ENCODE measurements at places on chromosomes 1 and 21.

DNA sequence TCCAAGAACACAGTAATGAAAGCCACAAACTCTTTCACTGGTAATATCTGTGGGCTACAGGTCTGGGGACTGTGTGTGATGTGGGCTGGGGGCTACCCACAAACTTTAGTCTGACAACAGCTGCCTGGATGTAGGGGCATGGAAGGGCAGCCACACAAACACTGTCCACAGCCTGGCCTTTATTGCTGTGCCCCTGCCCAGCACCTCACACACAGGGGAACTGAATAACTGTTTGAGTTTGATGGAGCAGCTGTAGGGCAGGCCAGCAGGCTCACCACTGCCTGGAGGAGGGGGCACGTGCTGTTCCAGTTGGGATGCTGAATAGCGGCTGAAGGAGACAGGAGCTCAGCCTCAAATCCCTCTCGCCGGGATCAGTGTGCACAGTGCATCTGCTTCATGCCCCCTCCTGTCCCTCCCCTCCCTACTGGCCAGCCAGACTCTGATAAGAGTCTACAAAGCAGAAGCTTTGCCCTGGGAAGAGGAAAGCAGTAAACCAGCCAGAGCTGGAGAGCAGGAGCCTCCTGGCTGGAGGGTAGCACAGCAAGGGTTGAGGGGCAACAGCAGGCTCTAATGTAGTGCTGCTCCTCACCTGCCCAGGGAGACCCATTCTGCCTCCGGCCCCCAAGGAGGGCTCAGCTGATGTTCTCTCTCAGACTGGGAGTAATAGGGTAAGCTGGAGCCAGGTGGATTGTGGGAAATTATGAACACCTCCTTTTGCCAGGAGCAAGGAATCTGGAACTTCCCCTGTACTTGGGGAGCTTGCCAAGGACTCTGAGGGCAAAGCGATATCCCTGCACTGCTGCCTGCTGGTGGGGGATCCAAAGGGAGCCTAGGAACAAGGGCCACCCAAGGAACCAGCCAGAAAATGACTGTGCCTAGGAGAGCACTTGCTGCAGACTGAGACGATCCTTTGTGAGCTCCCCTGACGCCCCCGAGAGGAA is 70.2 kb upstream of the GOLT1A start:
- no peak for DNase-seq

DNA sequence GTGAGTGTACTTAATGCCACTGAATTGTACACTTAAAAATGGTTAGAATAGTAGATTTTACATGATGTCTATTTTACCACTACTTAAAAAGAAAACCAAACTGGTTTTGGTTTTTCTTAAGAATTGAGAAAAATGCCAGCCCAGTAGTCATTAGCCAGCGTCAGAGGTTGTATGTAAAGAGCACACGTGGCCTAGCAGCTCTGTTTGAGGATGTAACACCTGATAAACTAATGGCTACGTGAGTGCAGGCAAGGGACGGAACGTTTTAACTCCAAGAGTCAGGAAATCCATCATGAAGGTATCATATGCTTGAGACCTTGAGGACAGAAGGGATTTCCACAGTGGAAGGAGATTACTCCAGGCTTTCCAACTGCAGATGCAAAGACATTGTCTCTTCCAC is 223.7 kb downstream of the MRPL39 start:
- DNase-seq: no peak

GRCh38 chr1:114155706-114156105 is 2.0 kb upstream of the SYT6 start:
- DNase-seq: no peak

DNA sequence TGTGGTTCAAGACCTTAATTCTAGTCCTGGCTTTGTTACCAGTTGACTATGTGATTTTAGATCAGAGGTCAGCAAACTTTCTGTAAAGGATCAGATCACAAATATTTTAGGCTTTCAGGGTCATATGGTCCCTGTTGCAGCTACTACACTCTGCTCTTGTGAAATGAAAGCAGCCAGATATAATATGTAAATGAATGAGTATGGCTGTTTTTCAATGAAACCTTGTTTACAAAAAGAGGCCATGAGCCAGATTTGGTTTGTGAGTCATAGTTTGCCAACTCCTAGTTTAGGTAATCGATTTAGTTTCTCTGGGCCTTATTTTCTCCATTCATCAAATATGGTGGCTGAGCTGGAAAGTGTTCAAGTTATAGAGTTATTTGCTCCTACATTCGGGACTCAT is 346.7 kb downstream of the NUF2 start:
- DNase-seq: no peak

DNA sequence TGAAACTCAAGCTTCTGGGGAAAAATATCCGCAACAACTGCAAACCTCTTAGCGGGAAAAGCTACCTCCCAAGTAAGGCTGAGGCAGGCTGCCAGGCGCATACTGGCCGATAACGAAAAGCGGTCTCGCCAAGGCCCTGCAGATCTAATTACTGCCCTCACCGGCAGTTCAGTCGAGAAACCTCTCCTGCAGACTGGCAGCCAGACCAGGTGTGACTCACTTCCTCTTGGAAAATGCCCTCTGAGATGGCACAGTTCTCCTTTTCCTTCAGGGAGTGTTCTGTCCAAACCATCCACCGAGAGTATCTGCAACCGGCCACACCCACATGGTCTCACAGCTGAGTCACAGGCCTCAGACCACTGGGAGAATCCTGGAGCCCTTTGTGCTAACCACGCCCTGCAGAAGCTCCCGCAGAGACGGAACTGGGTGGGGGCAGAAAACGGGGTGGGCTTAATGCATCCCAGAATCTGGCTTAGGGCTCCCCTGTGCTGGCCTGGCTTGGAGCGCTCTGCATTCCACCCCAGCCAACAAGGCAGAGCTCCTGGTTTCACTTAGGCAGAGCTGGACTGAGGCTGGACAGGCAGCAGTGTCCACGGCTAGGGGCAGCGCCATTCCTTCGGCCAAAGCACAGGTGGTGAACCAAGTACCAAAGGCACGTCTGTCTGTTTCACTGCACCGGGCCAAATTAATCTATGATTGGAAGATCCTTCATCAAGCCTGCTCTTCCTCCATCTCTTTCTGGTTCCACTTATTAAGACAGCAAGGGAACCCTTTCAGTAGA is 1.2 kb downstream of the S100A10 start:
- DNase-seq: peak; percentile 84

DNA sequence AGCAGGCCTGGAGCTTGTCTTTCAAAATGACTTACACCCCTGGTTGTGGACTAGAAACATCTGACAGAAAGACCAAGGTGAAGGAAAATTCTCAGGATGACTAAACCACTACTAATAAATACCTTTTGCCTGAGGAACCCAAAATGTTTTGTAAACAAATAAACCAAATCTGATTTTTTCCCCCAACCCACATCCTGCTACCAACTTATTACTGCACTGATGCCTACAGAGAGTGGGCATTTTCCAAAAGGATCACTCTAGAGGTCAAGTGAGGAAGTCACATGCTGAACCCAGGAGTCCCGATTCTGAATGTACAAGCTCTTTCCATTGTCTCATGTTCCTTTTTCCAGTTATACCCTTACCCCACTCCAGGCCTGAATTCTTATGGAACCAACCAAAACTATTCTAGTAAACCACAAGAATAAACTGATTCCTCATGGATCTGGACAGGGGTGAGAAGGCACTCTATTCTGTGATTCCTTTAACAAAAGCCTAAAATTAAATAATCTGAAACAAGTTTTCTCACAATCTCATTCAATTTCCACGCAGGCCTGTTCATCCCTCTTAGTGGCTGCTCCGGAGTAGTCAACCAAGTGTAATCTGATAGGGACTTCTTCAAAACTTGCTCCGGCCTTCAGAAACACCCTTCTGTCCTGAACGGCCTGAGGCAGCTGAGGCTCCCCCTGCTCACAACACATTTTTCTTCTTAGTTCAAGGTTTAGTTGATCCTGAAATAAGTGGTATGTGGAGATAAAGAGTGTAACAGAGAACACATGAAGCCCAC is 1.4 kb downstream of the PI4KB start:
- DNase-seq: no peak

DNA sequence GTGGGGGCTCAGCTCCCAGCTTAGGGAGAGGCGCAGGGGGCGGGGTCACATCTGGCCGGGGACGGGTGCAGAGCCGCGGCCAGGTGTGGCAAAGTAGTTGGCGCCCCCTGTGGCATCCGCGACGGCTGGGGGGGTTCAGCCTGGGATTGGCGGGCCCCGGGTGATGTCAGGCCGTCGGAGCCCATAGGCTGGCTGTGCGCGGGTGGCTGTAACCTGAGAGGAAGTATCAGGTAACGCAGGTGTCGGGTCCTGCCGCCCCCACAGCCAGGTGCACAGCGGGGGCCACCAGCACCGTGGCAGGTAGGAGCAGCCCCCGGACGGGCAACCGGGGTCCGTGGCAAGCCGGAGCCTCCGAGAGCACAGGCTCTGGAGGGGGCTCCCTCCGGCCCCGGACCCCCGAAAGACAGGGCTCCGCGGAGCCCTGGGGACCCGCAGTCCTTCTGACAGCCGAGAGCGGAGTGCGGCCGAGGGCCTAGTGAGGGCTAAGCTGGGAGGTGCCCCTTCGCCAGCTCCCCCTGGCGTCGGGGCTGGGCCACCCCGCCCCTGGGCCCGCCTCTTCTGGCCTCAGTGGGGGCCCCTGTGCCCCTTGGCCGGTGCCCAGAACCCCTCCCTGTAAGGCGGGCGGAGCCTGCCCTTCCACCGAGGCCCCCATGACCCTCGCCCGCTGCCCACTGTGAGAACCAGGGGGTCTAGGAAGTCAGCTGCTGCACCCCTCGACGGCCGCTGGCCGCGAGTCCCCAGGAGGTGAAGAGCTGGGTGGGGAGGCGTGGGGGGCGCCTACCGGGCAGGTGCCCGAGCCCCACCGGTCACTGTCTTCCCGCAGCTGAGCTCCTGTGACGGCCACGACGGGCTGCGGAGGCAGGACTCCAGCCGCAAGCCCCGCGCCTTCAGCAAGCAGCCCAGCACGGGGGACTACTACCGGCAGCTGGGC is 17.9 kb downstream of the TNFRSF25 start:
- DNase-seq: no peak

DNA sequence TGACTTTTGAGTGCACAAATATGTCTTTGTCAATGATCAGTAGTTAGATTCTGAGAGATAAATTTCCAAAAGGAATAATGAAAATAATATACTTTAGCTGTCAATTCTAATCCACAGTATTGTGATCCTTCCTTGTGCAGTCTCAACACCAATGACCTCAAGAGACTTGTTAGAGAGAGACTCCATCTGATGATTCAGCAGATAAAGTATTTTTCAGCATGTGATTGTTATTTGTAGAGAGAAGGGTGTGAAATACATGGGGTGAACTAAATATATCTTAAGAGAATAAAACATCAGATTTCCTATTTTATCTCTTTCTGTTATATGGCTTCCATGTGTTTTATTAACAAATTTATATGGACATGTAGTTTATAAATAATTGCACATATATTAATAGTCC is 5.9 kb upstream of the ZNF124 start:
- DNase-seq: no peak

DNA sequence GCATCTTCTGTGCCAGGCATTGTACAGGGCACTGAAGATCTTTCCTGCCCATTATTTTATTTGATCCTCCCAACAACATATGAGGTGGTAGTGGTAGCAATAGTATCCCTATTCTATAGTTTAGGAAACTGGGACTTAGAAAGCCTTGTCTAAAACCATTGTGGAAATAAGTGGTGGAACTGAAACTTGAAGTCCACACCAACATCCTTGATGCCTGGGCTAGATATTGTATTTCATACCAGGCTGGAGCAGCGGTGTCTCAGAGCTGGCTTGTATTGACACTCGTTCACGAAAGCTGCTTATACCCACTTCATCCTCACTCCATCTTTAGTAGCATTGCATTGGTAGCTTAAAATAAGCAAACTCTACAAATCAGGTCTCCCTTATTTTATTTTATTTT is 9.7 kb upstream of the CTSS start:
- DNase-seq: no peak

DNA sequence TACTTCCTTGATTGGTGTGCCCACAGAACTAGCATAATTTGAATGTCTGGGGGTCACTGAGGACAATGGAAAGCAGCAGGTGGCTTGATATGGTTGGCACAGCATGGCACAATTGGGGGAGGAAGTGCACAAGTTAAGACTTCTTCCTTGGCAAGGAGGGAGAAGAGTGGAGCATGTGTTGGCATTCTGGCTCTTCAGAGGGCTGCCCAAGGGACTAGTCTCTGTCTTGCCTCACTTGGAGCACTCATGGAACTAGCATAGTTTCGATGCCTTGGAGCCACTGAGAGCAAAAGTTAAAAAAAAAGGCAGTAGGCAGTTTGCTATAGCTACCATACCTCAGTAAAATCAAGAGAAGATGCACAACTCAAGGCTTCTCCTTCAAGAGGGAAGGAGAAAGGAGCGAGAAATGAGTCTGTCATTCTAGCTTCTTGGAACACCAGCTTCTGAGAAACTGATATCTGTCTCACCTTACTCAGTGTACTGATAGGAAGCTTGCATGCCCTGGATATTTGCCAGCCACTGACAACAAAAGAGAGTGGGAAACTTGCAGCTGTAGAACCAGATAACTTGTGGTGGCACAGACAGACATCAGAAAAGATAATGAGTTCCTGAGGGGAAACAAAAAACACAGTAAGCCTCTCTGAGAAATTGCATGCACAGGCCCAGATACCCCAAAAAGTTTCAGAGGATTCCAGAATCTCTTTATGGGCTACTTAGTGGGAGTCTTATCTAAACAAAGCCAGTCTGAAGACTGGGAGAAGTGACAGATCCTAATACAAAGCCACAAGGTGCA is 207.5 kb upstream of the SAMSN1 start:
- no peak for DNase-seq

- no peak for DNase-seq
Observed at GRCh38 chr21:33817663-33818451, 97.7 kb downstream of the ATP5PO start.

- DNase-seq: no peak
Observed at GRCh38 chr1:24951810-24952412, 21.8 kb upstream of the RUNX3 start.

DNA sequence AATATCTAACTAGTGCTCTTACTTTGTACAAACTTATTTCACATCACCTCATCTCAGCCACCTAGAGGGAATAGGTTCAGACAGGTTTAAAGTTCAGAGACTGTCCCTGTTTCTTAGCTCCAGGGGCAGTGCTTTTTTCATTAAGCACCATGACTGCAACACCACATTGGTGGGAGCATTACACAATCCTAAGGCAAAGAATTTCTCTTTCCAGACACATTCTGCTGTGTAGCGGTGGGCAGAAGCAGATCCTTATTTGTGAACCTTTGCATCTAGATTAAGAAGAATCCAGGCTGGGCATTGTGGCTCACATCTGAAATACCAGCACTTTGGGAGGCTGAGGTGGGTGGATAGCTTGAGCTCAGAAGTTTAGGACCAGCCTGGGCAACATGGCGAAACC is 16.1 kb downstream of the LCA5L start:
- no peak for DNase-seq

DNA sequence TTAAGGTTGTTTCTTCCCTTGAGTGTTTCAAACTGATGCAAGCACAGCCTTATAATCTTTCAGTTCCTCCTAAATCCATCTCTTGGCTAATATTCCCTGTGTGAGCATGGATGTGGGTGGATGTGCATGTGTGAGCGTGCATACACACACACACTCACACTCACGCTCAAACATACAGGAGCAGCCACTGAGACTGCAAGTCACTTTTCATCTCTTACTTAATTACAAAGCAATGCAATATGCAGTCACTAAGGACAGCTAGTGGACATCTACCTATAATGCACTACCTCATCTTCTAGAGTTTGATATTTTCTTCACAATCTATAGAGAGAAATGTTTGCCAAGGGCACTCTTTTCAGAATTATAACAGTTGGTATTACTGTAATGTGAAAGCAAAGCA is 1.4 kb downstream of the ESRRG start:
- no peak for DNase-seq

GRCh38 chr21:17045214-17045853 is 467.5 kb upstream of the CXADR start:
- DNase-seq: no peak

- peak; percentile 49 for DNase-seq
Observed at GRCh38 chr1:223189903-223190724, 47.1 kb upstream of the TLR5 start.

- no peak for DNase-seq
Observed at GRCh38 chr1:228369608-228370438, 36.8 kb downstream of the TRIM11 start.

Data from AG09309 (cell line).